ENCODE measurements at places on chromosomes 11 and 22.

DNA sequence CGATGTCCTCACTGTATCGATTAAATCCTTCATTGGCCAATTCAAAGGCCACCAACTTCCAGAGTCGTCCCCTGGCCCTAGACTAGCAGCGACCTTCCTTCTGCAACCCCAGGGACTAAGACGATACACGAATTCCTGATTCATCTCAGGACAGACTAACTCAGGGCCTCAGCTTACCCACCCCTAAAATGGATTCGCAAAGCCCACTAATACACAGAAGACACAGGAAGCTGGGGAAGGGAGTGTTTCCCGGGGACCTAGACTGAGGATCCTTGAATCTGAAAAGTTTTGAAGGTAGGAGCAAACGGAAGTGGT is 509 bp downstream of the LAMTOR1 start:
- DNase-seq = no peak

- no peak for DNase-seq
Measured at GRCh38 chr11:66068923-66069714, 953 bp upstream of the PACS1 start.

GRCh38 chr22:27347951-27348350 is 453.6 kb downstream of the MN1 start:
- DNase-seq = no peak

DNA sequence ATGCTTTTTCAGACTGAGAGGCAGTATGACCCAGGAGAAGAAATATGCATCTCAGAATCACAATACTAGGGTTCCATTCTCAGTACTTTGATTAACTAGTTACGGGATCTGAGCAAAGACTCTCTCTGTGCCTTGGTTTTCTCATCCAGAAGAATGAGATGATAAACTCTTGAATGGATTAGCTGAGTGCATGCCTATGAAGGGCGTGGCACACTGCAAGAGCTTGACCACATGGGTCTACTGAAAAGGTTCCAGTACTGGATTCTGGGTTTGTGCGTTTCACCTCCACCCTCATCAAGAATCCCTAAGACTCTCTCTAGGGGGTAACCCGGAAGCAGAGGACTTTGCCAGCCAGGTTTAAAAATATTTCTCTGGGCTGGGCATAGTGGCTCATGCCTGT is 25.6 kb downstream of the PGA5 start:
- no peak for DNase-seq

DNA sequence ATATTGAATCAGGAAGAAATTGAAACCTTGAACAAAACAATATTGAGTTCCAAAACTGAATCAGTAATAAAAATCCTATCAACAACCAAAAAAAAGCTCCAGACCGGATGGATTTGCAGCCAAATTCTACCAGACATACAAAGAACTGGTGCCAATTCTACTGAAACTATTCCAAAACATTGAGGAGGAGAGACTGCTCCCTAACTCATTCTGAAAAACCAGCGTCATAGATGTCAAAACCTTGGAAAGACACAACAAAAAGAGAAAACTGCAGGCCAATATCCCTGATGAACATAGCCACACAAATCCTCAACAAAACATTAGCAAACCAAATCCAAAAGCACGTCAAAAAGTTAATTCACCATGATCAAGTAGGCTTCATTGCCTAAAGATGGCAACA is 353.8 kb downstream of the TMEM135 start:
- no peak for DNase-seq

GRCh38 chr11:37512156-37512780 is 914.2 kb upstream of the RAG2 start:
- DNase-seq = no peak

DNA sequence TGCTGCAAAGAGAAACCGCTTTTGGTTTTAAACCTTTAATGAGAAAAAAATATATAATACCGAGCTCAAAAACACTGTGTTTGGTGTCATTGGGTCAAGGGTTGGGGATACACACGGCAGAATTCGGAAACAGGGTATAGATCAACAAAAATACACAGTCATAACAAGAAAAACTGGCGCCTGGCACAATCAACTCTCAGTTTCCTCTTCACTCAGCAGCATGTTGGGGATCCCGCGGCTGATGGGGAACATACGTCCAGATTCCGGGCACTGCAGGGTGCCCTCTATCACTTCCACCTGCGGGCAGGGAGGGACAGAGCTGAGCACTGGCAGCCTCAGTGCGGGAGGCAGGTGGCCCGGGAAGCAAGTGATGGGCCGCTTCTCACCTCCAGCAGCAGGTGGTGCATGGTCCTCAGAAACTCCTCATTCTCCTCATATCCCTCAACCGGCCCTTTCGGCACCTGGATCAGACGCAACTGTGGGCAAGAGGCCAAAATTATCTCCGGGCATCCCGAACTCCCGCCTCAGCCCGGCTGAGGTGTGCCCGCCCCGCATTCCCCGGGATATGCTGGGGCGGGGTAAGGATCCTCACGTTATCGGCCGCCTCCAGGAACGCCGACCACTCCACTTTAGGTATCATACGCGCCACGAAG is 561 bp downstream of the TRMT112 start:
- DNase-seq = peak; percentile 39
